ENCODE measurements at places on chromosomes 5 and 9.

GRCh38 chr5:2631758-2632157 is 119.7 kb downstream of the IRX2 start:
- no peak for DNase-seq

GRCh38 chr9:133437753-133438531 is 15.8 kb downstream of the ADAMTS13 start:
- no peak for DNase-seq

DNA sequence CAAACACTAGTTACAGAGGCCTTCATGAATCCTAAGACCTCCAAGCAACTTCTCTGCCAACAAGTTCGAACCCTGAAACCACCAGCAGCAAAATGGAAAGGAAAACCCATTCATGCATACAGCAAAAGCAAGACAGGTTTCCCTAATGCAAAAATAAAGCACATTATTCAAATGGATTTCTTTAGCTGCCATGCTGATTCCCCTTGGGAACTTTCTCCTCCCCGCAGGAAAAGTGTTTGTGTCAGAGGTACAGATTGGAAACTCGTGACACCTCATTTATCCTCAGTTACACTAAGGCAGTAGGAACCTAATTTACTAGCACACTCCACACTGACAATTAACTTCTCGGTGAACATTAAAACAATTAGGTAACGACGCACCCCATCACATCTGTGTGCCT is 63.4 kb downstream of the TLE1 start:
- no peak for DNase-seq

GRCh38 chr5:68217047-68217355 is 1.4 kb downstream of the PIK3R1 start:
- DNase-seq = no peak

GRCh38 chr9:134204041-134204440 is 39.7 kb upstream of the RNU6ATAC start:
- no peak for DNase-seq

DNA sequence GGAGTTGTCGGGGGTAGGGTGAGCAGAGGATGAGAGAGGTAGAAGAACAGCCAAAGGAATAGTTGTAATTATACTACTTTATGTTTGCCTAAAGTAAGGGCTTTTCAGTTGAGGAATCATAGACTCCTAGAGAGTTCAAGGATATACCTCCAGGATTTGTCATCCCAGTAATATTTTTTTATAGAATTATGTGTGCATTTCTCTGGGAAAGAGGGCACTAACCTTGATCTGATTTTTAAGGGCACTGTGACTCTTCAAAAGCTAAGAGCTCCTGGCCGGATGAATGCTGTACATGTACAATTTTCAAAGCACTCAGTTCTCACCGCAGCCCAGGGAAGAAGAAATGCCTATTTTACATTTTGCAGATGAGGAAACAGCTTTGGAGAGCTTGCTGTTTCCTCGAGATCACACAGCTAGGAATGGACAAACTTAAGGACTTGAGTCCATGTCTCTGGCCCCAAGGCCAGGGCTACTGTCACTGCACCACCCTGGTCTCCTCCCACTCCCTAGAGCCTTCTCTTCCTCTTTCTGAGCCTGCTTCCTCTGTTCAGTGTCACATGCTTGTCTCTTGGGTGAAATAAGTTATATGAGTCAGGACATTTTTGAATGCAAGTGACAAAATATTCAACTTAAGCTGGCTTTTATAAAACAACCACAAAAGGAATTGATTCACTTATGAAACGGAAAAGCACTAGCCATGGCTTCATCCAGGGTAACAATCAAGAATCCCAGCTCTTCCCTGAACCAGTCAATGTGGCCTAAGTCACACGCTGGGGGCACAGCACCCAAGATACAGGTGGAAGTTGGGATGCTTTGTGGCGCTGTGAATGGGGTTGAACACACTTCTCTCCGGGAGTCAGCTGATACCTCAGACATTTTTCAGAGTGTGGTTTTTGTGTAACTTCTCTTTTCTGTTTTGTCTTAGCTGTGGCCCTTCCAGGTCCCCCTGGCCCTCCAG is 45.7 kb upstream of the TGFBR1 start:
- no peak for DNase-seq

GRCh38 chr5:128536254-128537220 is 1.5 kb downstream of the FBN2 start:
- no peak for DNase-seq

- no peak for DNase-seq
Measured at GRCh38 chr9:69582018-69582417, 90.2 kb downstream of the APBA1 start.

DNA sequence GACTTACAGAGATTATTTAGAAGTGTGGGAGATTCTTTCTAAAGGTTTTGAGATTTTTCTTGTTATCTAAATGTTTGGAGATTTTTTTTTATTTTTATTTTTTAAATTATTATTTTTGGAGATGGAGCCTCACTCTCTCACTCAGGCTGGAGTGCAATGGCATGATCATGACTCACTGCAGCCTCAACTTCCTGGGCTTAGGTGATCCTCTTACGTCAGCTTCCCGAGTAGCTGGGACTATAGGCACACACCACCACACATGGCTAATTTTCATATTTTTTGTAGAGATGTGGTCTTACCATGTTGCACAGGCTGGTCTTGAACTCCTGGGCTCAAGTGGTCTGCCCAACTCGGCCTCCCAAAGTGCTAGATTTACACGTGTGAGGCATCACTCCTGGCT is 694.5 kb downstream of the TLE1 start:
- no peak for DNase-seq

DNA sequence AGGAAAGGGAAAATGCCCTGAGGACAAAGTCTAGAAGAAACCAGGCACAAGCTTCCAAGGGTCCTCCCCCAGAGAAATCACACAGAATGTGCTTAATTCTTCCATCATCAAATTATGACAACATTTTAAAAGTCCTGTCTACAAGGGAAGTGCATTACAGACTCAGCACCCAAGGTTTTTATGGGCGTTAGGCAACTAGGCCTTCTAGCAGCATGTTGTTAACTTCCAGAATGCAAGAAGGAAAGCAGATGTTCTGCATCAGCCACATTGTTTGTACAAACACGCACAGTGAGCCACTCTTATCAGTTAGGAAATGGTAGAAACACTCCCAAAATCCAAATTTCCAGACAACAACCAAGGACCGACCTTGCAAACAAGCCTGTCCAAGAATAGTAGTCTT is 26.5 kb downstream of the SMC5 start:
- DNase-seq = no peak

DNA sequence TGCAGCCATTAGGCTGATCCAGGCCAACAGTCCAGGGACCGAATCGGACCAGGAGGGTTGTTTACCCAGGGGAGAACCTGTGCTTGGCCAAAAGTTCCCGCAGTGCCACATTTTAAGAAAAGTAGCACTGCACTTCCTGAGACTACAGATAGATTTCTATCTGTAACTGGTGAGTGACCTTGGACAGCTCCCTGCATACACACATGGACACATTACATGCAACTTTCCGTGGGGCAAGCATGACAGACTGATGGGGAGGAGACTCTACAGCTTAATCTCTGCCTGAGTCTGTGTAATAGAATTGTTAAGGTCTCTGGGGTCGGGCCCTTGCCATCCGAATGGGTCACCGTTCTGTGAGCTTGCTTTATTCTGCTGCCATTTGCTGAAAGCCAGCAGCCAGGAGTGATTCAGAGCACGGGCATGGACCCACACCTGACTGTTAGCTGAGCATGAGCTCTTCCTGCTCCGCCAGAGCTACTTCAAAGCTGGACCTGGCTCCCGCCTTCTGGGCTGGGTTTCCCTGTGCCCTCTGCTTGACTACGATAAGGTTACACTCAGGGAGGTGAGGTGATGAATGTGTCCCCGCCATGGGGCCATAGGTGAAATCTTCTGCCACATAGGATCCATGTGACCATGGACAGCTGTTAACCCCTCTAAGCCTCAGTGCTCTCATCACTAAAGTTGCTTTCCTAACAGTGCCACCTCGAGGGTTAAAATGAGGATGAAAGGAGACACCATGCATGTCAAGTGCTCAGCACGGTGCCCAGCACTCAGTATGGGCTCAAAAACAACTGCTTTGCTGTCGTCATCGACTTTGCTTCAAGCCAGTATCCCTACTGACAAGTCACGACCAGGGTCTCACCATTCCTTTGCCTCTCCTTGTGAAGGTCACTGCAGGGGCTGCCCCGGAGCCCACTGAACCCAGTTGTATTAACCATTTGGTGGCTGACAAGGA is 200.0 kb downstream of the MELK start:
- DNase-seq = no peak

DNA sequence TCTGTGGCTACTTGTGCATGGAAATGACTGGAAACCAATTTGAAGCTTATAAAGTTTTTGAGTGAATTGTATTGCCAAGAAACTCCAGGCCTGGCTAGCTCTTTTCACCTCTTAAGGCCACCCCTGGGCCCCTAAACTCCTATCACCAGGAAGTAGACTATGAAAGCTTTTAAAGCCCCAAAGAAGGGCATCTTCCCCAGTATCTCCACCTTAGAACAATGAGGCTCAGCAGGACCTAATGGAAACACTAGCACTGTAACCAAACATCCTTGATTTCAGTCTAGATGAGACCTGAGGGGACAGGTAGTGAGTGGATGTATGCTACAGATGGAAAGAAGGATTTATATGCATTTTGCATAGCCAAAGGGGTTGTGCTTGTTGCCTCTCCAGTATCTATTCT is 25.0 kb downstream of the LYRM7 start:
- DNase-seq = no peak

DNA sequence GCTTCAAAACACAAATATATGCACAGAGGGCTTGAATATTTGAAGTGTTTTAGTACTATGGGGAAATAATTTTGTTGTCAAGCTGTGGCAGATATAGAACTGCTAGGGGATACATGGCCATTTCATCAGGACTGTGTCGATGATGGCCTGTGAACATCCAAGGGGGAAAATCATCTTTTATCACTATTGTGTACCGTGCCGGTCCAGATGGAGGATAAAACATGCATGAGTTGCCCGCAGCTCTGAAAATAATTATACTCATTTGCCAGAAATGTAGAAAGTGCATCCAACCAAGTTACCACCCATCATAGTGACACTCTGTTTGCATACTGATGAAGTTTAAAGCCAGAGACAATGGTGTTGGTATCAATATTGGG is 405.9 kb downstream of the ZSWIM6 start:
- DNase-seq = no peak

GRCh38 chr9:108903420-108904103 is 30.4 kb downstream of the ELP1 start:
- no peak for DNase-seq

Data from activated T-helper 1 cell treated with Interleukin-2 at 50 U/mL for 16 hours (primary cell).